ENCODE measurements at places on chromosomes 7 and 10. TPM values are rescaled to one million over a fixed set of nuclear protein-coding genes. Genes with fewer than 3 reads are reported as not detected.

Gene STEAP1
- 8.1 TPM for total RNA-seq

DNA sequence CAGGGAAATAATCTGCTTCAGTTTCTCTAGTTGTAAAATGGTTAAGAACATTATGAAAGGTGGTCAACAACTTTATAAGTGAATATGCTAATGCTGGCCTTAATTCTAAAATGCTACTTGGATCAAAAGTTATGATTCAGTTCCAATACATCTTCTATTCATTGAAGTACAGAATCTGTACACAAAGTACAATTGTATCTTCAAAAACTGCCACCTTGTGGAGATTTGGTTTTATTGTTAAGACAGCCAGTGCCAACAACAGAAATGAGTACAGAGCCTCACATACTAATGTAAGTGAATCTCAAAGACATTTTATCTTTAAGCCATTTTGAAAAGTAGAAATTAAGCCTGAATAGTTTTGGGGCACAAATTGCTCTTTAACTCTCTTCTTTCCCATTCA lies 194.0 kb downstream of the CFTR start:
- no peaks in the 10 kb centered on the region for H3K36me3 ChIP-seq
- no peak overlapping the region for H3K27ac ChIP-seq
- peaks cover 30% of the 10 kb centered on the region for H3K4me1 ChIP-seq
- peak overlapping the region; percentile 48 for H3K4me3 ChIP-seq

GRCh38 chr7:114789161-114789560 lies 132.7 kb upstream of the MDFIC start:
- no peak overlapping the region for H3K4me3 ChIP-seq
- peaks cover 1% of the 10 kb centered on the region for H3K27me3 ChIP-seq
- DNase-seq, result no peak
- no peak overlapping the region for H3K27ac ChIP-seq
- H3K36me3 ChIP-seq, result no peaks in the 10 kb centered on the region

GRCh38 chr7:44639671-44640321 lies 33.4 kb downstream of the OGDH start:
- H3K27ac ChIP-seq, result peak overlapping the region; percentile 60
- no peak for DNase-seq
- H3K4me3 ChIP-seq, result peak overlapping the region; percentile 19
- H3K27me3 ChIP-seq, result no peaks in the 10 kb centered on the region

Gene CYP2E1
- not detected for total RNA-seq

DNA sequence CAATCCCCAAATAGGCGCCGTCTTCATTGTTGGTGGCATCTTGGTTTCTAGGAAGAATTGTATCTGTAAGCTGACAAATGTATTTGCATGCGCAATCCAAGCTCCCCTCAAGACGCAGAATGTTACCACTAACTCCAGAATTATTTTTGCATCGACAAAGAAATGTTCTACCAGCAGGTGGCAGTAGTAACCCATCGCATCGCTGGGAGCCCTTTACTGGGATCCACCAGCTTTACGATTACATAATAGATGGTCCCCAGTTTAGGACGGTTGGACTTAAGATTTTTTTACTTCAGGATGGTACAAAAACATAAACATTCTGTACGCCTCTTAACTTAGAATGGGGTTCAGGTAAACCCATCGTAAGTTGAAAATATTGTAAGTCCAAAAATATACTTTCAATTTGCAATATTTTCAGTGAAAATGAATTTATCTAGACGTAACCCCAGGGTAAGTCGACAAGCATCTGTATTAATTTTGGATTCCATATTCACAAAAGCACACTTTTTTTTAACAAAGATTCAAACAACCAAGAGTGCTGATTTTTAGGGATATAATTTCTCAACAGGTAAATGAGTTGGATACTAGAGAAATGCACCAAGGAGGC lies 114.0 kb upstream of the COBL start:
- no peak overlapping the region for H3K27ac ChIP-seq
- H3K4me3 ChIP-seq, result no peak overlapping the region
- H3K4me1 ChIP-seq, result no peaks in the 10 kb centered on the region
- DNase-seq, result no peak

Gene PPIF
- total RNA-seq, result 70.2 TPM

Gene GRID1
- total RNA-seq, result 0.15 TPM

GRCh38 chr10:34985823-34986222 lies 104.3 kb downstream of the CUL2 start:
- no peak overlapping the region for H3K4me3 ChIP-seq
- no peaks in the 10 kb centered on the region for H3K27me3 ChIP-seq
- no peaks in the 10 kb centered on the region for H3K4me1 ChIP-seq
- no peak for DNase-seq
- H3K27ac ChIP-seq, result no peak overlapping the region

DNA sequence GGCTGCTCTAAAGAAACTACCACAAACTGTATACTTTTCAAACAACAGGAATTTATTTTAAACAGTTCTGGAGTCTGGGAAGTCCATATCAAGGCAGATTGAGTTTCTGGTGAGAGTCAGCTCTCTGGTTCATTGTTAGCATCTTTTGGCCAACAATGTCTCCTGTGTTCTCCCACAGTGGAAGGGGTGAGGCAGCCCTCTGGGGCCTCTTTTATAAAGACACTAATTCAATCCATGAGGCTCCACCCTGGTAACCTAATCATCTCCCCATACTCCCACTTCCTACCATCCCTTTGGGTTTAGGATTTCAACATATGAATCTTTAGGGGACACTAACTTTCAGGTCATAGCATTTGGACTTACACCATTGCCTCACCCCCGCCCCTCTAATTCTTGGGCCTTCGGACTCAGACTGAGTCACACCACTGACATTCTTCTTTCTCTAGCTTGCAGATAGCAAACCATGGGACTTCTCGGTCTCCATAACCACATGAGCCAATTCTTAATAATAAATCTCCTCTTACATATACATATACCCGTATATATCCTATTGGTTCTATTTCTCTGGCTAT lies 64.3 kb upstream of the ANTXRL start:
- no peak overlapping the region for H3K4me3 ChIP-seq
- no peaks in the 10 kb centered on the region for H3K4me1 ChIP-seq
- DNase-seq, result no peak
- no peaks in the 10 kb centered on the region for H3K27me3 ChIP-seq
- H3K36me3 ChIP-seq, result no peaks in the 10 kb centered on the region

DNA sequence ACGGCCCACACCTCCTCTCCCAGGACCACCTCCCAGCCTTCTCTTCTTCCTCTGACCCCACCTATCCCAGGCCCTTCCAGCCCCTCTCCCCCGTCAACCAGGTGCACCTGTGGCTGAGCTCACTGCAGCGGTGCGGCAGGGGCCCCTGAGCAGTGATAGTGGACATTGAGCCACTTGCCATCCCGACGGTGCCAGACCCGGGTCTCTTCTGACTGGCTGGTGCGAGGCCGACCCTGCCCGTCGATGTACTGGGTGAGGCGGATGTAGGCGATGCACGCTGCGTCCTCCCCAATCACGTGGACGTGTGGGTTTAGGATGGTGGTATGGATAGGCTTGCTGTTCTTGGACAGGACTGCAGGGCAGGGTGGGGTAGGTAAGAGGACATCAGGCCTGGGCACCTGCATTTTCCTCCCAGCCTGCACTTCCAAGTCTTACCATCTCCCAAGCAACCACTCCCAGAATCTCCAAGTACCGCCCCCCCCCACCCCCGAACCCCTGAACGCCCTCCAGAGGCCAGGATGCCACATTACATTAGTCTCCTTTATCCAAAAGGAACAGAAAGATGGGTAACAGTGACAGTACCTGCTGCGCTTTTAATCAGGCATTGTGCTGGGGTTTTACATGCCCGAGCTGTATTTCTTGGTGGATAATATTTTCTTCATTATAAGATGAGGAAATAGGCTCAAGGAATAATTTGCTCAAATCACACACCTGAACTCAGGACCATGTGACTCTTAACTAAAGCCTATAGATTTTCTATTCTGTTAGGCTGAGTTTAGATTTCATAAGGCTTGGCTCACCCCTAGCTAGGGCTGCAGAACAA lies 3.7 kb upstream of the NDST2 start:
- DNase-seq, result peak; percentile 58
- H3K4me3 ChIP-seq, result no peak overlapping the region
- H3K36me3 ChIP-seq, result no peaks in the 10 kb centered on the region
- H3K27me3 ChIP-seq, result no peaks in the 10 kb centered on the region
- H3K4me1 ChIP-seq, result no peaks in the 10 kb centered on the region

GRCh38 chr7:3695602-3696001 lies 394.6 kb downstream of the SDK1 start:
- no peaks in the 10 kb centered on the region for H3K36me3 ChIP-seq
- H3K4me3 ChIP-seq, result no peak overlapping the region
- H3K4me1 ChIP-seq, result peaks cover 4% of the 10 kb centered on the region
- H3K27ac ChIP-seq, result no peak overlapping the region
- no peaks in the 10 kb centered on the region for H3K27me3 ChIP-seq

DNA sequence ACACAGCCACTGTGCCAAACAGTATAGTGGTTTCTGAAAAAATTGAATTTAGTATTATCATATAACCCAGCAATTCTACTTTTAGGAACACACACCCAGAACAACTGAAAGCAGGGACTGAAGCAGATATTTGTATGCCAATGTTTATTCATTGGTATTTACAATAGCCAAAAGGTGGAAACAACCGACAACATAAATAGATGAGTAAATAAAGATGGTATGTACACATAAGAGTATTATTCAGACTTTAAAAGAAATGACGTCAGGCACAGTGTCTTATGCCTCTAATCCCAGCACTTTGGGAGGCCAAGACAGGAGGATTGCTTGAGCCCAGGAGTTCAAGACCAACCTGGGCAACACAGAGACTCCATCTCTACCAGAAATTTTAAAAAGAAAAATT lies 7.2 kb downstream of the CDCA7L start:
- H3K4me1 ChIP-seq, result peaks cover 19% of the 10 kb centered on the region
- DNase-seq, result no peak
- H3K36me3 ChIP-seq, result no peaks in the 10 kb centered on the region
- no peaks in the 10 kb centered on the region for H3K27me3 ChIP-seq
- no peak overlapping the region for H3K27ac ChIP-seq
- H3K4me3 ChIP-seq, result no peak overlapping the region

DNA sequence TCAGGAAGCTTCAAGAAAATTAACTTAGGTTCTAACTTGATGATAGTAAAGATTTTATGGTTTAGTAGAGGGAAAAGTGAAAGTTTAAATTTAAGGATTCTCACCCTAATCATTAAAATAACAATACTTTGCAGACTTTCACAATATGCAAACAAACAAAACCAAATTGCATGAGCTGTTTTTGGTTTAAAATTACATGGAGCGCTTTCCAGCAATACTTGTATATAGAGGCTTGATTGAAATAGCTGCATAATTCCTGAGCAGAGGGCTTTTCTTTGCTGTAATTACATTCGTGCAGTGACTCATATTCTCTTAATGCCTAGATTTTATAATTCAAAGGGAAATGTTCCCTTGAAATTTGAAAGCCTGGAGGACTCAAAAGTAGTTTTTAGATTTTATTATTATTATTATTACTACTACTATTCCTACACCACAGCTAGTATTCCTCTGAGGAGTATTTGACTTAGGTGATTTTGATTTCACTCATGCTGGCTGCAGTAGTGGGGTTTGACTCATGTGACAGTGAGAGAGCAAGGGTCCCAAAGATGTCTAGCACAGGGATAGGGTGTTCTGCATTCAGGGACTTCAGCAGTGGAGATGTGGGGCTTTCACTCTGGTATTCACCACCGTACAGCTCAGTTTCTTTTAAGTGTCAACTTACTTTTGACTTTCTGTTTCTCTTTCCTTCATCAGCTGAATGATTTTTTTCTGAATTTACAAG lies 138.1 kb downstream of the ADAM22 start:
- H3K27me3 ChIP-seq, result no peaks in the 10 kb centered on the region
- H3K36me3 ChIP-seq, result peaks cover 3% of the 10 kb centered on the region
- H3K27ac ChIP-seq, result no peak overlapping the region
- no peaks in the 10 kb centered on the region for H3K4me1 ChIP-seq
- H3K4me3 ChIP-seq, result no peak overlapping the region
- DNase-seq, result no peak

Gene BCCIP
- total RNA-seq, result 118 TPM

DNA sequence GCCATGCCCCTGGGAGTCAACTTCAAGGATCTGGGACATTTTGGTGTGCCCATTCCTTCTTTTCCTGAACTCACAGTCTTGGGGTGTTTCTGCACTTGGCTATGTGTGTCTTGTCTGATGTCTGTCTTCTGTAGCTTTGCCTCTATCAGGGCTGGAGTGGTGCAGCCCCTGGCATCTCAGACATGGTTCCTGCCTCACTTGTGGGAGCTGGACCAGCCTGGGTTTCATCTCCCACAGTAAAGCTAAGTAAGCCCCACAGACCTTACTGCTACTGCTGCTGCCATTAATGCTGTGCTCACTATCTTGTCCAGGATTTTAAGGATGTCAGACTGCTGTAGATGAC lies 59.0 kb downstream of the ADCYAP1R1 start:
- H3K27ac ChIP-seq, result no peak overlapping the region
- no peaks in the 10 kb centered on the region for H3K4me1 ChIP-seq
- DNase-seq, result peak; percentile 26
- H3K36me3 ChIP-seq, result no peaks in the 10 kb centered on the region
- H3K4me3 ChIP-seq, result no peak overlapping the region

Gene STEAP1B
- total RNA-seq, result 8.7 TPM

Gene RTKN2
- total RNA-seq, result 22.1 TPM

Gene NUDT13
- total RNA-seq, result 1.9 TPM

Gene CDNF
- 0.32 TPM for total RNA-seq

DNA sequence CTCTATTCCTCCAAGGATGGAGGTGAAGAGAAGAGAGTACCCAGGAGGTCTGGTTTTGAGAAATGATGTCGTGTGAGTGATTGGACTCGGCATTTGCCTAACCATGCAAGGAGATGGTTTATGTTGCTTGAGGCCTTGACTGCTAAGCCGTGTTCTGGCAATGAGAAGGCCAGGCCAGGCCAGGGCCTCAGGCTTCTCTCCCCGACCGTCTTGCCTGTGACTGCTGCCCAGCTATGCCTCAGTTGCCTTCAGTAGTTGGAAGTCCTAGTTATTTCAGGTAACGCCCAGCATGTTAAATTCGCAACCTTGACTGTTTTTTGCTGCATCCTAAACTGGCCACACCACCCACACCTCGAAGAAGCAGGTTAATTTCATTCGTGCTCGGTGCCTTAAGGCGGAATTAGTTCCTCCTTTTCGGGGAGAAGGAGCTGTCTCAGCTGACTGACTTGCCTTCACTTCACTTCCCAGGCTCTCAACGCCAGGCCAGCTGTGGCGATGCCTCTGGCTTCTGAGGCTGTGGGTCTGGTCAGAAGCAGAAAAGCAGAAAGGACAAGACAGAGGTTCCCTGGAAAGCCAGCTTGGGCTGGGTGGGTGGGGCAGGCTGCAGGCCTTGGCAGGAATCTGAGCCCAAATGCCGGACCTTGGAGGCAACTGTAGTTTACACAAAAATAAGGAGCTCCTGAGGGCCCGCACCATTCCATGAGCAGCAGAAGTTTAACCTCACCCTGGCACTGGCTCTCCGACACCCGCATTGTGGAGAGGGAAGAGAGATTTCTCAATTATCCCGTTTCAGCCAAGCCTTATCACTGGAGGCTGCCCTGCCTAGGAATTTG lies 61.9 kb upstream of the SAMD8 start:
- DNase-seq, result no peak
- no peak overlapping the region for H3K4me3 ChIP-seq

DNA sequence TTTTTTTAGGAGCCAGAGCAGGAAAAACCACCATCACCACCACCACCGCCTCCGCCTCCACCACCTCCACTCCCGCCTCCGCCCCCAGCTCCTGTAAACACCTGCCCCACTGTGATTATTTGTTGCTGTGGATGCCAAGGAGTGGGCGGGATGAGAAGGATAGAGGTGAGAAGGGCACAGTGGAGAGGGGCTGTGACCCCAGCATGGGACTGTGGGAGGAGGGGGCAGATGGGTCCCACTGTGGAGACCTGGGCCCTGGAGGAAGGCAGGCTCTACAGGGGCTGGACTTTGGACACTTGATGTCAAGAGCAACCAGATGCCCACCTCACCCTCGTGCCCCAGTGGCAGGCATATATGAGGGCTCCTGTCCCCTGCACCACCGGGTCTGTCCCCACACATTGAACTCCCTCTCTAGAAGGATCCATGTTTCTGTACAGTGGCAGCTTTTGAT lies 24.7 kb downstream of the ANTXRL start:
- H3K27me3 ChIP-seq, result no peaks in the 10 kb centered on the region
- H3K4me3 ChIP-seq, result no peak overlapping the region
- no peaks in the 10 kb centered on the region for H3K36me3 ChIP-seq
- no peak for DNase-seq
- no peak overlapping the region for H3K27ac ChIP-seq
